ENCODE measurements at places on chromosomes 6 and 20. TPM values are rescaled to one million over a fixed set of nuclear protein-coding genes. Genes with fewer than 3 reads are reported as not detected.

DNA sequence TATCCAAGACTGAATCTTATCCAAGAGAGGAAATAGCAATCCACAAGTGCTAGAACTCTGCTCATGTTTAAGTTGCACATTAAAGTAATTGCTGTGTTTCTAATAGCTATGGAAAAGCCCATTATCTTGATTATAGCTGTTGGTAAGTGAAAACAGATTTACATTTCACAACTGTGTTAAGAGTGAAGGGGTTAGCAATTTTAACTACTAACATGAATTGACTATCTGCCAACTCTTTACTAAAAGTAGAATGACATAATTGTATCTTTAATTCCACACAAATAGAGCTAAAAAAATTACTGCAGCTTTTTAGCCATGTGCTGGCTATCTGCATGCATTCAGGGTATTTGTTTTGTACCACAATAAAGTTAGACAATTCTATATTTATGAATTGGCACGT is 277.9 kb upstream of the IRAK1BP1 start:
- H3K27ac ChIP-seq = no peak overlapping the region
- no peak overlapping the region for H3K4me3 ChIP-seq
- no peaks in the 10 kb centered on the region for H3K4me1 ChIP-seq
- DNase-seq = no peak
- no peaks in the 10 kb centered on the region for H3K27me3 ChIP-seq
- no peaks in the 10 kb centered on the region for H3K36me3 ChIP-seq

GRCh38 chr20:52207020-52207810 is 15.6 kb upstream of the ZFP64 start:
- no peaks in the 10 kb centered on the region for H3K27me3 ChIP-seq
- no peak for DNase-seq
- H3K4me3 ChIP-seq = no peak overlapping the region
- H3K4me1 ChIP-seq = no peaks in the 10 kb centered on the region

- H3K27me3 ChIP-seq = no peaks in the 10 kb centered on the region
- no peak overlapping the region for H3K4me3 ChIP-seq
- H3K36me3 ChIP-seq = no peaks in the 10 kb centered on the region
- DNase-seq = no peak
Measured at GRCh38 chr20:10909803-10910202, 236.0 kb upstream of the JAG1 start.

DNA sequence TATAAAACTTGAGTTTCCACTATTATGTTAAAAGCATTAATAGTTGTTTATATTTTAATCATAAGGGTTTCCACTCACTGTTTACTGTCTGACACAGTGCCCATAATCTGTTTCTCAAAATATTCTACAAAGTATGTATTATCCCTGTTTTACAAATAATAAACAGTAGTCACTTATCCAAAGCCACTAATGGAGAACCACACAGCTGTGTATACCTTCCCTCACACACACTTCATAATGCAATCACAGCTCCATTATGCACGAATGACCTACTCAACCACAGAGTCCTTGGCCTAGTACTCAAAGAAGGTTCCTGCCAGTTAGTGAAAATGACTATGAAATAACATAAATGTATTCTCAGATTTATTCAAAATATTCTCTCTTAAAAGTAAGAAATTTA is 103.1 kb downstream of the EPB41L2 start:
- no peak overlapping the region for H3K4me3 ChIP-seq
- no peaks in the 10 kb centered on the region for H3K27me3 ChIP-seq
- no peaks in the 10 kb centered on the region for H3K36me3 ChIP-seq
- DNase-seq = no peak
- peaks cover 4% of the 10 kb centered on the region for H3K4me1 ChIP-seq

- H3K27ac ChIP-seq = no peak overlapping the region
- no peaks in the 10 kb centered on the region for H3K36me3 ChIP-seq
- DNase-seq = no peak
Measured at GRCh38 chr20:11076434-11077105, 402.8 kb upstream of the JAG1 start.

DNA sequence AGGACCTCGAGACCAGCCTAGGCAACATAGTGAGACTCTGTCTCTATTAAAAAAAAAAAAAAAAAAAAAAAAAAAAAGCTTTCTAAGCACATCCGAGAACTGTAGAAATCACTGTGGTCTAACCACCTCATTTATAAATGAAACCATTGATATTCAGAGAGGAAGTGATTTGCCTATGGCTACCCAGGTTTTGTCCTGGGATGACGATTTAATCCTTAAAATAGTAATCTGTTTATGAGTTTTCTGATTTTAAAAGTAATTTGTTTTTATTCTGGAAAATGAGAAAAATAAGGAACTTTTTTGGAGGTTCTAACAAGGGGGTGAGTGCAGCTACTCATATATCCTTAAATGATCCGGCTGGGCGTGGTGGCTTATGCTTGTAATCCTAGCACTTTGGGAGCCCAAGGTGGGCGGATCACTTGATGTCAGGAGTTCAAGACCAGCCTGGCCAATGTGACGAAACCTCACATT is 6.5 kb upstream of the BTN3A2 start:
- no peaks in the 10 kb centered on the region for H3K27me3 ChIP-seq
- no peaks in the 10 kb centered on the region for H3K36me3 ChIP-seq
- H3K27ac ChIP-seq = no peak overlapping the region
- no peak for DNase-seq
- no peak overlapping the region for H3K4me3 ChIP-seq

- no peaks in the 10 kb centered on the region for H3K27me3 ChIP-seq
- H3K36me3 ChIP-seq = no peaks in the 10 kb centered on the region
- no peak overlapping the region for H3K27ac ChIP-seq
- DNase-seq = no peak
Measured at GRCh38 chr20:33863440-33864323, 52.5 kb downstream of the CHMP4B start.

- H3K36me3 ChIP-seq = no peaks in the 10 kb centered on the region
- H3K4me1 ChIP-seq = no peaks in the 10 kb centered on the region
- no peak overlapping the region for H3K4me3 ChIP-seq
- no peak for DNase-seq
Measured at GRCh38 chr6:1789092-1789491, 179.4 kb downstream of the FOXC1 start.

DNA sequence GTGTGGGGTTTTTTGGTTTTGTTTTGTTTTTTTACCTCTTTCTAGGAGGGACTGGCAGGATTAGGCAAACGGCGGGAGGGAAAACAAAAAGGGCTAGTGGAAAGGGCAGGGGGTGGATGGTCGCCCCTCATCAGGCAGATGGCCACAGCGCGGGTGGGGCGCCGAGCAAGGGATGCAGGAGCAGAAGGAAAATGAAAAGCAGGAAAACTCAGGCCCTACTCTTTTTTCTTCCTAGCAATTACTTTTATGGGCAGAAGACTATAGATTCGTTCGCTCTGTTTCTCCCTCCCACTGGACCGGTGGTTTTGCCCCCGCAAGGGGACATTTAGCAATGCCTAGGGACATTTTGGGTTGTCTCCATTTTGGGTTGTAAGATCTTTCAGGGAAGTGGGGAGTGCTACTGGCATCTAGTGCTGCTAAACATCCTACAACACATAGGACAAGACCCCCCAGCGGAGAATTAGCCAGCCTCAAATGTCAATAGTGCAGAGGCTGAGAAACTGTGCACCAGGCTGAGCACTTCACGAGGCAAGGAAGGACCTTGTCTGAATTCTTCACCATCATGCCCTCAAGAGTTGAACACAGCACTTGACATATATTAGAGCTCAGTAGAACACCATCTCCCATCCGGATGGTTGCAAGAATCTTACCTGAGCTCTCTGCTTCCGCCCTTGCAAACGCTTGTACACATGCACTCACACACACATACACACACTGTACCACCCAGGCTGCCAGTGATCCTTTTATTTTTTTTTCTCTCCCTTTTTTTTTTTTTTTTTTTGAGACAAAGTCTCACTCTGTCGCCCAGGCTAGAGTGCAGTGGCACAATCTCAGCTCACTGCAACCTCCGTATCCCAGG is 4.8 kb upstream of the ZMYND8 start:
- H3K27ac ChIP-seq = peak overlapping the region; percentile 97
- H3K27me3 ChIP-seq = no peaks in the 10 kb centered on the region
- no peaks in the 10 kb centered on the region for H3K36me3 ChIP-seq
- no peak for DNase-seq
- H3K4me3 ChIP-seq = no peak overlapping the region

GRCh38 chr6:163243083-163243482 is 171.4 kb upstream of the QKI start:
- H3K27ac ChIP-seq = no peak overlapping the region
- H3K4me1 ChIP-seq = no peaks in the 10 kb centered on the region
- H3K36me3 ChIP-seq = no peaks in the 10 kb centered on the region

- no peak overlapping the region for H3K4me3 ChIP-seq
- no peaks in the 10 kb centered on the region for H3K36me3 ChIP-seq
- no peaks in the 10 kb centered on the region for H3K4me1 ChIP-seq
- H3K27ac ChIP-seq = no peak overlapping the region
- H3K27me3 ChIP-seq = no peaks in the 10 kb centered on the region
- DNase-seq = no peak
Measured at GRCh38 chr20:63180569-63181185, 35.3 kb downstream of the YTHDF1 start.

- no peaks in the 10 kb centered on the region for H3K36me3 ChIP-seq
- H3K27me3 ChIP-seq = no peaks in the 10 kb centered on the region
- no peak overlapping the region for H3K4me3 ChIP-seq
- no peaks in the 10 kb centered on the region for H3K4me1 ChIP-seq
- no peak overlapping the region for H3K27ac ChIP-seq
Measured at GRCh38 chr20:58633161-58634053, 17.7 kb upstream of the STX16 start.

DNA sequence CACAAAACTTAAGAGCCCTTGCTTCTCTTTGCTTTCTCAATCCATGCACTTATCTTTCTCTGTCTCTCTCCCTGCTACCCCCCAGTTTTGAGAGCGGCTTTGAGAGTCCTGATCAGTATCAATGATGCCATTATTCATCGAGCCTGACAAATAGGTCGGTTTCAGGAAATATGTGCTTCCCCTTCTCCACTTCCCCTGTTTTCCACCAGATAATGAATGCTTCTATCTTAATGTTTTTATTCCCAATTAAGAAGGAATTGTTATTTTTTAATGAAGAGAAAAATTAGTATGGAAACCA is 117.7 kb downstream of the KIF13A start:
- no peaks in the 10 kb centered on the region for H3K36me3 ChIP-seq
- DNase-seq = no peak
- no peak overlapping the region for H3K4me3 ChIP-seq

- no peaks in the 10 kb centered on the region for H3K4me1 ChIP-seq
- H3K36me3 ChIP-seq = no peaks in the 10 kb centered on the region
- no peak for DNase-seq
- H3K27me3 ChIP-seq = no peaks in the 10 kb centered on the region
- no peak overlapping the region for H3K27ac ChIP-seq
Measured at GRCh38 chr6:75539136-75539535, 45.5 kb upstream of the FILIP1 start.

GRCh38 chr20:52965819-52966218 is 6.3 kb upstream of the TSHZ2 start:
- no peak overlapping the region for H3K4me3 ChIP-seq
- no peak for DNase-seq
- no peaks in the 10 kb centered on the region for H3K4me1 ChIP-seq
- no peaks in the 10 kb centered on the region for H3K36me3 ChIP-seq

- H3K4me3 ChIP-seq = no peak overlapping the region
- DNase-seq = no peak
- H3K27me3 ChIP-seq = no peaks in the 10 kb centered on the region
- H3K36me3 ChIP-seq = no peaks in the 10 kb centered on the region
- no peak overlapping the region for H3K27ac ChIP-seq
- H3K4me1 ChIP-seq = no peaks in the 10 kb centered on the region
Measured at GRCh38 chr6:72272958-72273357, 348.9 kb upstream of the KCNQ5 start.

DNA sequence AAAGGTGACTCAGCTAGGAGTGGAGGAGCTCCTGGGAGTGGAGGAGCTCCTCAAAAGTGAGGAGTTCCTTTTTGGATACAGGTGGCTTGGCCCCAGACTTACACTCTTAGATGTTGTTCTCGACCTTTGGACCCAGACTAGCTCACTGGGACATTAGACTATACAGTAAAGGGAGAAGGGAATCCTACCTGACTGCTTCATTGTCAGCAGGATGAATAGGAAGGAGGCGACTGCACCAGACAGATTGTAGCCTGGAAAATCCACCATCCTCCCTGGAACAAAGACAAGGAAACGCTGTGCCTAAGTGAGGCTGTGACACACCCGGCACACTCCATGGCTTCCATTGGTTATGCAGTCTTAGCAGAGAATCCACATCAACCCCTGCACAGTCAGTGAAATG is at the start of gene BTNL2:
Gene BTNL2 (minus strand): TSS at position 325 of the 400 bp plus-strand sequence. CDS start 58 bp downstream, at position 267.
- H3K4me3 ChIP-seq = no peak within 1 kb of the TSS
- H3K4me1 ChIP-seq = no peaks in the 10 kb centered on the region
- H3K27me3 ChIP-seq = no peaks in the 10 kb centered on the region
- no peak for DNase-seq
- no peaks in the 10 kb centered on the region for H3K36me3 ChIP-seq

The CLVS2 gene
- total RNA-seq = not detected

The GPLD1 gene
- not detected for total RNA-seq

The PLCB1 gene
- 28.1 TPM for total RNA-seq

The CRISP2 gene
- total RNA-seq = not detected

The HCK gene
- total RNA-seq = 56.1 TPM

The FUCA2 gene
- total RNA-seq = 48.7 TPM

The MAP7 gene
- 47.1 TPM for total RNA-seq

The E2F1 gene
- total RNA-seq = 32.2 TPM

The VIP gene
- 13.2 TPM for total RNA-seq

The PRDM13 gene
- total RNA-seq = not detected

Measured in Peyer's patch (tissue), 4 donors.